ENCODE measurements at places on chromosomes 2 and 18.

- no peak for DNase-seq
- no peaks in the 10 kb centered on the region for H3K36me3 ChIP-seq
- no peaks in the 10 kb centered on the region for H3K27me3 ChIP-seq
- H3K27ac ChIP-seq = no peak overlapping the region
- no peaks in the 10 kb centered on the region for H3K4me1 ChIP-seq
These were observed 24.8 kb upstream of the MALL start for GRCh38 chr2:110140401-110140800.

DNA sequence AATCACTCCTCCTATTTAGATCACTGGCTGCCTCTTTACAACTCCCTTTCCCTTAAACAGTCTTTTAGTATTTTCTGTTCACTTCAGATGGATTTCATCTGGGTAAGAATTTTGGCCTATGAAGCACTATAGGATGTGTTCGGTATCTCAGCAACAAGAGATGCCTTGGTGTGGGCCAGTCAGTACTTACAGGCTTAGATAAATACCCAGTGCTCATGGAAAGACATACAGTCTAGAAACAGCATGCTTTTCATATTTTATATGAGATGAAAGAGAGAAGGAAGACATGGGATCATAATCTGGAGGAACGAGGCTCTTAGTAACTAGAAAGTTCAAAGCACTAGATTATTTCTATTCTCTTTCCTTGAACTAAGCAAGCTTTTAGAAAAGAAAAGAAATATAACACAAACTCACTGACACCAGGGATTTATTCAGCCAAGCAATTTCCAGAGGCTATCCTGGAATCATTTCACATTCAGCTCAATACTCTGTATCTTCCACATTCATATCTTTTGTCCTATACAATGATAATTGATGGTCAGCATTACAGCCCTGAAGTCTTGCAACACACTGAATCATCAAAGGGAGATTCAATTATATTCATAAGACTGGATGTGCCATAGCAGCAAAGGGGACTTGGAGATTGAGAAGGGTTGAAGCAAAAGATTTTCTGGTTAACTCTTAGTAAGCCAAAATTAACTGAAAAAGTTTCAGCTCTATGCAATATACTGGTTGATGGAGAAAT lies 408.8 kb upstream of the LYPD1 start:
- DNase-seq = no peak
- H3K36me3 ChIP-seq = no peaks in the 10 kb centered on the region
- H3K27me3 ChIP-seq = no peaks in the 10 kb centered on the region
- H3K4me1 ChIP-seq = no peaks in the 10 kb centered on the region
- H3K27ac ChIP-seq = no peak overlapping the region

DNA sequence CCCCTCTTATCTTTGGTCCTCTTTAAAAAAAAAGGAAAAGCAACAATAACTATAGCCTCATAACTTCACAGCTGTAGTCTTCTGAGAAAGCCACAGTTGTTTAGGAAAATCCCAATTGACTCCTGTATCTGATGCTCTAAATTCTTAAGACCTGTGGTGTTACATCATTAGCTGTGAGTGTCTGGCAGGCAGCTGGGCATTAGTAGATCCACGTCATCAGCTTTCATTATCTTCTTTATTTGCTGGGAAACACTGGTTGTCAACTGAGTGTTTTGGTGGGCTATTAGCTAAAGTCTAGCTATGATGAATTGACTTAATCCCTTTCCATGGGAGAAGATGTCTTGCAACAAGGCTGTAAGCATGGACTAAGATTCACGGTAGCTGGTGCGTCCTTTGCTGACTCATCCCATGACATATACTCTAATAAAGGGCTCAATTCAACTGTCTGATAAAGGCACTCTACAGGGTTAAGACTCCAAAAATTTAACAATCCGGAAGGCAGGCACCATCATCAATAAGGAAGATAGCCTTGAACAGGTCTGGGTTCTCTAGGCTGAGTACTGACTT lies 517.2 kb downstream of the PLCL1 start:
- H3K4me1 ChIP-seq = no peaks in the 10 kb centered on the region
- H3K27me3 ChIP-seq = peaks cover 20% of the 10 kb centered on the region
- no peak for DNase-seq
- H3K36me3 ChIP-seq = no peaks in the 10 kb centered on the region
- H3K27ac ChIP-seq = no peak overlapping the region
- no peak overlapping the region for H3K4me3 ChIP-seq

GRCh38 chr2:150644298-150645067 lies 157.0 kb upstream of the RND3 start:
- H3K27me3 ChIP-seq = no peaks in the 10 kb centered on the region
- no peak overlapping the region for H3K27ac ChIP-seq
- H3K4me3 ChIP-seq = no peak overlapping the region
- H3K4me1 ChIP-seq = no peaks in the 10 kb centered on the region
- peak; percentile 68 for DNase-seq
- no peaks in the 10 kb centered on the region for H3K36me3 ChIP-seq

DNA sequence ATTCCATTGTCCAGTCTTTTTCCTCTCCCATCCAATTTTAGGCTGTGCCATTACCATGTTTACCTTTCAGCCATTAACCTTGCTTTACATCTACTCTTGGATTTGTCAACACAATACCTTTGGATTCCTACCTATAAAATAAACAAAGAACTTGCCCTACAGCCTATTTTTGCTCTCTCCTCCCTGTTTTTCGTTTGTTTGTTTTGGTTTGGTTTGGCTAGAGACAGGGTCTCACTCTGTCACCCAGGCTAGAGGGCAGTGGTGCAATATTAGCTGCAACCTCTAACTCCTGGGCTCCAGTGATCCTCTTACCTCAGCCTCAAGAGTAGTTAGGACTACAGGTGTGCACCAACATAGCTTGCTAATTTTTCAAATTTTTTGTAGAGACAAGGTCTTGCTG lies 76.1 kb downstream of the SP100 start:
- no peak overlapping the region for H3K27ac ChIP-seq
- no peaks in the 10 kb centered on the region for H3K36me3 ChIP-seq
- H3K4me3 ChIP-seq = no peak overlapping the region
- no peaks in the 10 kb centered on the region for H3K27me3 ChIP-seq
- no peaks in the 10 kb centered on the region for H3K4me1 ChIP-seq

DNA sequence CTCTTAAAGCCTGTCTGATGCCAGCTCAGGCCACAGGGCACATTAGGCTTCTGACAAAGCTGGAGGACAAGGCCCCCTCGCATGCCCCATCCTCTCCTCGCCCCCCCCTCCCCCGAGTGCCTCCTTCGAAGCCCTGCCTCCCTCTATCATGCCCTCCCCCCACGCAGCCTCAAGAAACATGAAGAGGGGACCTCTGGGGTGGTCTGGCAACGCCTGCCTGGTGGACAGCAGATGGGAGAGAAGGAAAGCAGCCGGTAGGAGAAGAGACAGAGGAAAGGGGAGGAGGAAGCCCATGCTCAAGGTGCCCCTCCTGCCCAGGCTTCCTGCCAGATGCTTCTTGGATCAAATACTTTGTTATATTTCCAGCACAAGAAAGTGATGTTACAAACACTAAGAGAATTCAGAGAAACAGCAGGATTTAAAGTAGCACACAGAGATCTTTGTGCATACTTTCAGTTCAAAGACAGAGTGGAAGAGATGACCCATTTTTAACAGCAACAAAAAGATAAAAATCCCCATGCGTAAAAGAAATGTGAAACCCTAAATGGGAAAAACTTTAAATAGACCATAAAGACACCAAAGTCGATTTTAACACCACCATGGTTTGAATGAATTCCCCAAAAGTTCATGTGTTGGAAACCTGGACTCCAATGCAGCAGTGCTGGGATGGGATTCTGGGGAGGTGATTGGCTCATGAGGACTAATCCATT lies 19.0 kb downstream of the BOK start:
- no peaks in the 10 kb centered on the region for H3K36me3 ChIP-seq
- H3K27ac ChIP-seq = no peak overlapping the region
- no peaks in the 10 kb centered on the region for H3K27me3 ChIP-seq
- no peaks in the 10 kb centered on the region for H3K4me1 ChIP-seq
- no peak overlapping the region for H3K4me3 ChIP-seq

DNA sequence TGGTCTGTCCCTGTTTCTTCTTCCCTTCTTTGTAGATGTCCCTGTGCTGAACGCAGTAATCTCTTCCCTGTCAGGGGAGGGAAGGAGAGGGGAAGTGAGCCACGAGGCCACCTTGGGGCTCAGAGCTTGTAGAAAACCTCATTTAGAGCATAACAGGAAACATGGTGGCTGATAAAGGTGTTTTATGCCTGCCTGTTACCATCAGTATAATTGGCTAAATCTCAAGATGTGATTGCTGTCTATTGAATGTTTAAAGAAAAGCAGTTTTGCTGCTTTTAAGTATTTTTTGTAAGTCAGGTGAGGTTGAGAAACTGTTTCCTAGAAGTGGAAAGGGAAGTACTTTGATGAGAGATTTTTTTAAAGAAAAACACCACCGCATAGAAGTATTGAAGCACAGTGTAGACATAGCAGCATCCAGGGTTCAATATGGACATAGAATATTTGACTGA lies 59.7 kb upstream of the PDK1 start:
- no peaks in the 10 kb centered on the region for H3K27me3 ChIP-seq
- peaks cover 4% of the 10 kb centered on the region for H3K36me3 ChIP-seq
- H3K27ac ChIP-seq = no peak overlapping the region
- H3K4me1 ChIP-seq = no peaks in the 10 kb centered on the region
- DNase-seq = no peak
- no peak overlapping the region for H3K4me3 ChIP-seq

- no peaks in the 10 kb centered on the region for H3K4me1 ChIP-seq
- DNase-seq = no peak
- H3K27me3 ChIP-seq = no peaks in the 10 kb centered on the region
- H3K27ac ChIP-seq = no peak overlapping the region
These were observed 279.1 kb downstream of the ZEB2 start for GRCh38 chr2:144240656-144241339.

- no peak overlapping the region for H3K27ac ChIP-seq
- H3K4me3 ChIP-seq = no peak overlapping the region
- H3K36me3 ChIP-seq = no peaks in the 10 kb centered on the region
- no peak for DNase-seq
These were observed 320.6 kb upstream of the RAB12 start for GRCh38 chr18:8288472-8289195.

DNA sequence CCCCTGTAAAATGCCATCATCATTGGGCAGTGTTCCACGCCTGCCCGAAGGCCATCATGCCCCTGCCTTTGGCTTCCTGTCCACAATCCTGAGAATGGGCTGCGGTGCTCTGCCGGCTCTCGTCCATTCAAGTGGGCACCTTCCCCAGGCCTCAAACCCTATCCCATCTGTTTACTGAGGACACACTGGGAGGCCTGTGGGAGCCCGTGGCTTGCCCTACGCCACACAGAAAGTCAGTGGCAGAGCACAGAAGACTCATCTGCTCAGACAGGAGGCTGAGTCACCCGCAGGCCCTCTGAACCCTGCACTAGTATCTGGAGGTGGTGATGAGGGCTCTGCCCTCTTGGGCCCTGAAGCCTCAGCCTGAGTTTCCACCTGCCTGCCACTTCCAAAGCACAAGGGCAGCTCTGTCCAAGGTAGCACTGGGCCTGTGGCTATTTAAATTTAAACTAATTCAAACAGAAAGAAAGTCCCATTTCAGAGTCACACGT lies 19.1 kb upstream of the ANKRD53 start:
- H3K27me3 ChIP-seq = peaks cover 4% of the 10 kb centered on the region
- DNase-seq = no peak
- H3K36me3 ChIP-seq = no peaks in the 10 kb centered on the region
- no peaks in the 10 kb centered on the region for H3K4me1 ChIP-seq
- H3K4me3 ChIP-seq = no peak overlapping the region

GRCh38 chr2:242043538-242044312 lies 174.2 kb downstream of the RTP5 start:
- no peak overlapping the region for H3K27ac ChIP-seq
- peaks cover 2% of the 10 kb centered on the region for H3K27me3 ChIP-seq
- H3K4me1 ChIP-seq = no peaks in the 10 kb centered on the region
- H3K4me3 ChIP-seq = no peak overlapping the region

DNA sequence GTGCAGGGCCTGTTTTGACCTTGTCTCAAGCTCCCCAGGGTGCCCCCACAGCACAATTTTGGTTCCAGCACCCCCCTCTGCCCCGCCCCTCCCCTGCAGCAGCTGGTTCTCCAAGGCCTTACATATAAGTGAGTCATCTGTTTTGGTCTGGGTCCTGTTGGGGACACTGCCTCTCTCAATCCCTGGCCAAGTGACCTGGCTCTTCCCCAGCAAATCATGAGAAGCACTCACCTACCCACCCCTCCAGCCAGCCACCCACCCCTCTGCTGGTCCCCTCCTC lies 90.5 kb downstream of the INHBB start:
- no peak overlapping the region for H3K4me3 ChIP-seq
- no peak overlapping the region for H3K27ac ChIP-seq
- H3K4me1 ChIP-seq = no peaks in the 10 kb centered on the region
- no peaks in the 10 kb centered on the region for H3K36me3 ChIP-seq
- no peak for DNase-seq

GRCh38 chr2:25895610-25896009 lies 17.3 kb upstream of the ASXL2 start:
- no peaks in the 10 kb centered on the region for H3K36me3 ChIP-seq
- no peak overlapping the region for H3K4me3 ChIP-seq
- DNase-seq = no peak
- H3K27ac ChIP-seq = no peak overlapping the region

DNA sequence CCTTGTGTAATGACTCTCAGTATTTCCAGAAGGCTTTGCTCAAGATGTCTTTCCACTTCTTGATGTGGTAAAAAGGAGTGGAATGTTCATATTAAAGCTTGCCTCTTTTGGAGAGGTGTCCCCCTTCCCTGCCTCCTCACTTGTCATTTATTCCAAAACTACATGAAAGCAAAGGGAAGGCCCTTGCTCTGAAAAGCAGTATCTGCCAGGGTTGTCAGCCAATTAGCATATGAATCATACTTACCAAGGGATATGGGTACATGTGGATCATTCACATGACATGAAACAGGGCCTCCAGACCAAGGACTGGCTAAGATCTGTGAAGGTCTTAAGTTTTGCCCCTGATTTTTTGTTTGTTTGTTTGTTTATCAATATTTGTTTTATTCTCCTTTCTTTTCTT lies 31.3 kb downstream of the ANXA4 start:
- no peaks in the 10 kb centered on the region for H3K27me3 ChIP-seq
- no peak overlapping the region for H3K27ac ChIP-seq
- H3K36me3 ChIP-seq = no peaks in the 10 kb centered on the region
- H3K4me1 ChIP-seq = peaks cover 33% of the 10 kb centered on the region

- H3K4me3 ChIP-seq = no peak overlapping the region
- no peak for DNase-seq
- peaks cover 3% of the 10 kb centered on the region for H3K4me1 ChIP-seq
- no peaks in the 10 kb centered on the region for H3K27me3 ChIP-seq
- no peak overlapping the region for H3K27ac ChIP-seq
These were observed 64.0 kb downstream of the NXPH2 start for GRCh38 chr2:138716183-138716582.

DNA sequence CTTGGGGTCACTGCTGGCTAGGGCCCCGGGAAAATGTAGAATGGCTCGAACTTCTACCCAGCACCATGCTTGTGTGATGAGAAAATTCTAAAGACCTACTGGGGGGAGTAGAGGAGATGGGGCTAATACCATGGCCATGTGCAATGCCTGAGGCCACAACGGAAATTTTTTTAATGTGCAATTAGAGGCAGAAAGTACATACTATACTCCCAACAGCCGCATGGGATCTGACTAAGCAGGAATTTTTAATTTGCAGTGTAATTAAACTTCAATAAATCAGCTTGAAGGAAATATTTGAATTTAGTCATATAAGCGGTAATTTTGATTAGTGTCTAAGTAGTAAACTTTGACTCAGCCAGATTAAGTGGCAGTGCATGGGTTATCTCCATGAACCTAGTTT lies 53.2 kb upstream of the CNGA3 start:
- H3K4me3 ChIP-seq = no peak overlapping the region
- no peak overlapping the region for H3K27ac ChIP-seq
- H3K4me1 ChIP-seq = no peaks in the 10 kb centered on the region
- H3K27me3 ChIP-seq = peaks cover 6% of the 10 kb centered on the region
- DNase-seq = no peak
